ENCODE measurements at places on chromosomes 11 and 22.

DNA sequence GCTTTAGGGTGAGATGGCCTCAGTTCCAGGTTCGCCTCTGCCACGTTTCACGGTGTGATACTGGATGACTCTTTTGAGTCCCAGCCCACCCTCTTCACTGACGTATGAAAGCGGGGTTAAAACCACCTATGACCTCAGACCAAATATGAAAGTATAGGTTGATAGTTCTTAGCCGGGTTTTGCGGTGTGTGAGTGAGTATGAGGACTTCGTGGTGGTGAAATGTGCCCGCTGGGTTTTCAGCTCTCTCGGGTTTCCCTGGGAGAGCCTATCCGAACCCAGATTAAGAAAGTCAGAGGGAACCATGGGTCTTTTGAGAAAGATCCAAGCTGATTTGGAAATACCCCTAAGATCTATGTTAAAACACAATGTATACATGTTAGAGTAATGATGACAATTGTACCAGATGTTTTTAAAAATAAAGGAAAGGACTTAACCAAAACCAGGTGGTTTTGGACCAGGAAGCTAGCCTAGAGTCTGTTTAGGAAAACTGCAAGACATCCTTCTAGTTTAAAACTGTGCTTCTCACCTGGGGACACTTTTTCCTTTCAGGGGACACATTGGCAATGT is 25.8 kb upstream of the ST3GAL4 start:
- H3K4me1 ChIP-seq: no peaks in the 10 kb centered on the region
- no peak overlapping the region for H3K27ac ChIP-seq
- H3K4me3 ChIP-seq: no peak overlapping the region
- H3K27me3 ChIP-seq: no peaks in the 10 kb centered on the region

- H3K27me3 ChIP-seq: no peaks in the 10 kb centered on the region
- H3K4me1 ChIP-seq: no peaks in the 10 kb centered on the region
- H3K36me3 ChIP-seq: peaks cover 9% of the 10 kb centered on the region
- H3K27ac ChIP-seq: no peak overlapping the region
- peak overlapping the region; percentile 81 for H3K4me3 ChIP-seq
These were observed 429 bp downstream of the VEGFB start for GRCh38 chr11:64234647-64235379.

- H3K4me3 ChIP-seq: no peak overlapping the region
- no peaks in the 10 kb centered on the region for H3K4me1 ChIP-seq
- no peaks in the 10 kb centered on the region for H3K27me3 ChIP-seq
- H3K36me3 ChIP-seq: no peaks in the 10 kb centered on the region
- no peak overlapping the region for H3K27ac ChIP-seq
These were observed 68.5 kb downstream of the ADM start for GRCh38 chr11:10373340-10373739.

- no peaks in the 10 kb centered on the region for H3K4me1 ChIP-seq
- no peak for DNase-seq
- H3K4me3 ChIP-seq: no peak overlapping the region
- no peaks in the 10 kb centered on the region for H3K27me3 ChIP-seq
These were observed 101.2 kb upstream of the RAG2 start for GRCh38 chr11:36699271-36699670.

DNA sequence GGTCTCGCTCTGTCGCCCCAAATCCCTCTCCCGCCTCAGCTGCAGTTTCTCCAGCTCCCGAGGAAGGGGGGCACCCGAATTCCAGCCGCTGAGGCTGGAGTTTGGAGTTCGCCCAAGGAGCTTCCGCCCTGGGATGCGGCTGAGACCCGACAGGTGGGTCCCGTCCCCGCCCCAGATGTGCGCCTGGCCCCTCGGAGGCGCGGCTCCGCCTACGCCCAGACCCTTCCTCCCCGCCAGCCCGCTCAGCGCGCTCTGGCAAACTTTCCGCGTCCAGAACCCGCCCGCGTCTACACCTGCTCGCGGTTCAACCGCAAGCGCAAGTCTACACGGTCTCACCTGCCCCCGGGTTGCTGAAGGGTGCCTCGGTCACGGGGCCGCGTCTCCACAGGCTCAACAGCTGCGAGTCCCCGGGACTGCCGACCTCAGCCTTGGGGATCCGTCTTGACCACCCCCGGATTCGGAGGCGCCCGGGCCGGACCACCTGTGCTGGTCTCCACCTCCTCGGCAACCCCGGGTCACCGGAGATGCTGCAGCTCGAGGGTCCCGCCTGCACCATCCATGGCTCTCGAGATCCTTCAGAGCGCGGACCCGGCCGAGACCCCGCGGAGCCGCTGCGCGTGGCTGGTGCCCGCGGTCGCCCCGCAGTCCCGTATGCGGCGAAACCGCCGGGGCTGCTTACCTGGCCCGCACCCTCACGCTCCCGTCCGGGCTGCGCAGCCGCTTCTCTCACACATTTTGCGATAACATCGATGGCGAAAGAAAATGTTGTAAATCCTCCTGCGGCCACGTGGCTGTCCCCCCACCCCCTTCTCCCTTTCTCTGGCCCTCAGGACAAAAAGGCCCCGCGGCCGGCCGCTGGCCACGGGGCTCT is 63.6 kb downstream of the NFAM1 start:
- peak; percentile 89 for DNase-seq
- H3K36me3 ChIP-seq: no peaks in the 10 kb centered on the region
- H3K27me3 ChIP-seq: peaks cover 22% of the 10 kb centered on the region

- no peaks in the 10 kb centered on the region for H3K27me3 ChIP-seq
- H3K27ac ChIP-seq: no peak overlapping the region
- no peak overlapping the region for H3K4me3 ChIP-seq
- H3K4me1 ChIP-seq: no peaks in the 10 kb centered on the region
These were observed 38.4 kb upstream of the EMID1 start for GRCh38 chr22:29167032-29167911.

DNA sequence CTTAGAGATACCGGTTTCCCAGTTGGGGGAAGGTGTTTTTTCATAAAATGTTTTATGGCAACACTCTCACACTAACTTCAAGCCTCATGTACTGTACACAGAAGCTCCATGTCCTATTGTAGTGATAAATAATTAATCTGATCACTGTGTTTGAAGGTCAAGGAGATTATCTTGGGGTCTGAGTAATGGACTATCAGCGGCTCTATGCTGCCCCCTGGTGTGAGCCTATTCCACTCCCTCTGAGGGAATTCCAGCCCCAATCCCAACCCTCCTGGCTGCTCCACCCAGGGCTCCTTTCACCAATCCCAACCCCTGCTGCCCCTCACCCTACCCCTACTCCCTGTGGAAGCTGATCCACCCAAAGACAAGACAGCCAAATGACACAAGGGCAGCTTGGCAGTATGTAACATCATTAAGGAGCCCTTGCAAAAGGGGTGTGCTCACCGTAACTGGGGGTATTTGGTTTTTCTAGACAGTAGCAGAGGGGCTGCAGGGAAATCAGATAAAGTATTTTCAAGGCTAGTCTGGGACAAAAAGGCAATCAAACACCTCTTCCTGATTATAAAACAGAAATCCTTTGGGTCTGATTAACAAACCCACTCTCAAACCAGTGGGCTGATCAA is 22.3 kb downstream of the HPS4 start:
- H3K4me1 ChIP-seq: peaks cover 7% of the 10 kb centered on the region
- peaks cover 65% of the 10 kb centered on the region for H3K36me3 ChIP-seq
- H3K4me3 ChIP-seq: no peak overlapping the region
- H3K27ac ChIP-seq: no peak overlapping the region
- peak; percentile 95 for DNase-seq

DNA sequence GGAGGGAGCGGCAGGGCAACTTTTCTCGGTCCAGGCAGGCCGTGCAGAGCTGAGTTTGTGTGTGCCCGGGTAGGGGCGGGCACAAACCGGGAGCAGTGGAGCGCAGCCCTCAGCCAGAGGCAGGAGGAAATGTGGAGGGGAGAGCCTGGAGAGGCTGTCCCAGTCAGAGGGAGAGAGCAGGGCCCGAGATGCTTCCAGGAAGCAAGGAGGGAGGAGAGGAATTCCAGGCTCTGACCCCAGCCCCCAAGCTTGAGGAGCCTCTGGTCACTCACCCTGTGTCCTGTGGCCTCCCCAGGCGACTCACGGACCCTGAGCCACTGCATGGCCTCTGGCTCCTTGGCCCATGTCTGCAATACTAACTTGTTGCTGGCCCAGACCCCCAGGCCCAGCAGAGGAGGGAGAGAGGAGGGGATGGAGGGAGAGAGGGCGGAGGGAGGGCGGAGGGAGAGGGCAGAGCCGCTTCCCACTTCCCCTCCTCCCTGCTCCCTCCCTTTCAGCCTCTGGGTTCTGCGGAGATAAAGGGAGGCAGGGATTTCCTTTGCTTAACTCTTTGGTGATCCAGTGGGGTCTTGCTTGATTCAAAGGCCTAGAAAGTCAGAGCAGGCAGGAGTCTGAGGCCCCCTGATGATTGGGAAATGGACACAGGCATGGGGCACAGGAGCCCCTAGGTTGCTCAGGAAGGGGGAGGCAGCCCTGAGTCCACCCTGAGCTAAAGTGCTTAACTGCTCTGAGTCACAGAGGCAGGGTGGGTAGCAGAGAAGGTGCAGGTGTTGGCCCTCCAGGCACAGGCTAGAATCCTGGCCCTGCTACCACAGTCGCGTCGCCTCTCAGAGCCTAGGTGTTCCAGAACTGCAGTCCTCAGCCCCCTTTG is at the start of gene C1QTNF6:
Gene C1QTNF6 (minus strand): TSS at position 357 of the 871 bp plus-strand sequence. CDS start 34 bp downstream, at position 323.
- peak within 1 kb of the TSS; percentile 85 for H3K27ac ChIP-seq
- no peaks in the 10 kb centered on the region for H3K36me3 ChIP-seq
- DNase-seq: peak; percentile 90
- H3K27me3 ChIP-seq: no peaks in the 10 kb centered on the region
- H3K4me1 ChIP-seq: peaks cover 23% of the 10 kb centered on the region

GRCh38 chr11:120340529-120340928 is 4.3 kb downstream of the ARHGEF12 start:
- peak overlapping the region; percentile 89 for H3K4me3 ChIP-seq
- no peaks in the 10 kb centered on the region for H3K36me3 ChIP-seq
- H3K4me1 ChIP-seq: peaks cover 5% of the 10 kb centered on the region

DNA sequence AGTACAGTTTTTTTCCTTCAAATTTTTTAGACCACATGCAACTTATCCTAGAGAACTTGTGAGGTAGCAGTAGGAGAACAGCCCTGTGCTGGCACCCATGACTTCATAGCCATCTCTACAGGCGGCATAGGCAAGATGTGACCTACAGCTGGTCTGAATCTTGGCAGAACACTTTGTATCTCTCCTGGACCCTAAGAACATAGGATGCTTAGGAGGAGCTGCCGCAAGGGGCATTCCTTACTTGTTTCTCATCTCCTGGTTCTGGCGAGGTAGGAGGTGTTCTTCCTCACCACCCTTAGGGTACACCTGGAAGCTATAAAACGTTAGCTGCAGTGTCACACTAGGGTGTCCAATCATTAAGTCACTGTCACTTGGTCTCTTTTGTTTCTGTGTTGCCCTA is 16.4 kb downstream of the CWC15 start:
- no peaks in the 10 kb centered on the region for H3K4me1 ChIP-seq
- no peak overlapping the region for H3K27ac ChIP-seq
- H3K27me3 ChIP-seq: no peaks in the 10 kb centered on the region
- peaks cover 13% of the 10 kb centered on the region for H3K36me3 ChIP-seq

DNA sequence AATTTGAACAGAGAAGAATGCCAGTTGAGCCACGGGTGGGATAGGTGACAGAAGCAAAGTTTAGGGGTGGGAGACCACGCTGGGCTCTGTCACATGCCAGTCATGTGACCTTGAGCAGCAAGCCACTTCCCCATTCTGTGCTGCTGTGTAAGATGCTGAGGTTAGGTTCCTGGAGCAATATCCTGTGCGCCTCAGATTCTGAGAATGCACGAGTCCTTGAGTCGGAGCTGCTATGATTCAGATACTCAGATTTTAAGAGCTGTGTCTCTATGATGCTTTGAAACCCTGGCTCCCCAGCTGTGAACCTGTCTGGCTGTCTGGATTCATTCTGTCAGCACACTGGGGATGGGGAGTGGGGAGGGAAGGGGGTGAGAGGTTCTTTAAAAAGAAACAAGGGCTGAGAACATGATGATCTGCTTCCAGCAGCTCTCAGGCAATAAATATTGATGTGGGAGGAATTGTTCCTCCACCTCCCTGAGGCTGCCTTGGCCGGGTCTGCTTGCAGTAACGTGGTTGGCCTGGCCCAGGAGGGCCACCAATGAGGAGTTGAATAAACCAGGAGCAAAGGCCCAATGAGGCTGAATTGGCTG is 24.0 kb downstream of the SLCO2B1 start:
- no peaks in the 10 kb centered on the region for H3K27me3 ChIP-seq
- peak overlapping the region; percentile 88 for H3K27ac ChIP-seq
- H3K4me1 ChIP-seq: peaks cover 3% of the 10 kb centered on the region
- DNase-seq: no peak

DNA sequence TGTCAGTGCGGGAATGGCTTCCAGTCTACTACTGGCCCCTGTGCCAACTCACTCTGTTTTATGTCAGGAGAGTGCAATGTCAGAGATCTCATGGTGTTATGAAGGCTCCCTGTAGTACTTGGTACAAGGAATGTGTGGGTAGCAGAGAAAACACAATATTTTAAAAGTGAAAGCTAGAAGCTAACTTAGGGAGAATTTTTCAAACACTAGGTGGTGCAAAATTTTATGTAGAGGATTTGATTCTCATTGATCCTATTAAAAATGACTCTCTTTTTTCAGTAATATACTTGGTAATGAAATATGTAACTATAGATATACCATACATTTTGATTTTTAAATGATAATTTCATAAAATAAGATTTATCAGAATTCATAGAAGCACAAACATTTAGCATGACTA is 134.7 kb downstream of the JRKL start:
- H3K27me3 ChIP-seq: no peaks in the 10 kb centered on the region
- H3K27ac ChIP-seq: no peak overlapping the region

DNA sequence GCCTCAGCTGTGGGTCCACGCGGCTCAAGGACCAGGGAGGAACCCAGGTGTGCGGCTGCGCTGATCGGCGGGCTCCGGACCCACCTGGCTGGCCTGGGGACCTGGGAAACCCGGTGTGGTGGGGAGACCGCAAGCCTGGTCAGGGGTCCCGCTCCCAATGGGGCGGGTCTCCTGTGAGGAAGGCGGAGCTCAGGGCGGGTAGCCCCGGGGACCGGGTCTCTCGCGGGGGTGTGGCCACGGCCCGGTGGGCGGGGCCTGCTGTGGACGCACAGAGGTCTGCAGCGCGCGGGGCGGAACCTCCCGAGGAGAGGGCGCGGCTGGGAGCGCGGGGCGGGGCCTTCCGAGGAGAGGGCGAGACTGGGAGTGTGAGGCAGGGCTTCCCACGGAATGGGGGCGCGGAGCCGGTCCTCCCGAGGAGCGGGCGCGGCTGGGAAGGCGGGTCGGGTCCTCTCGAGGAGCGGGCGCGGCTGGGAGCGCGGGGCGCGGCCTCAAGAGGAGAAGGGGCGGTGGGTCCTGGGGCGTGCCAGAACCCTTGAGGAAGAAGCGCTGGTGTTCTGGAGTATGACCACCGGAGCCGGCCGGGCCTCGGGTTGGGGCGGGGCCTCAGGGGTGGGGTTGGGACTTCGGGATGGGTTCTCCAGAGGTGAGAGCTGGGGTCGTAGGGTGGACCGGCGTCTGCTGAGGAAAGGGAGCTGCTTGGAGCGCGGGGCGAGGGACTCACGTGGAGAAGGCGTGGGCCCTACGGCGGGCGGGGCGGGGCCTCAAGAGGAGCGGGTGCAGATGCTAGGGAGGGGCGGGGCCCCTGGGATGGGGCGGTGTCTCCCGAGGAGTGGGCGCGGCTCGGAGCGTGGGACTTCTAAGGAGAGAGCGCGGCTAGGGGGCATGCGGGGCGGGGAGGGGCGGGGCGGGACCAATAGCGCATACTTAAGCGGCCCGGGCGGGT is 20.8 kb downstream of the DGCR6L start:
- peak; percentile 97 for DNase-seq
- no peak overlapping the region for H3K27ac ChIP-seq
- peak overlapping the region; percentile 68 for H3K4me3 ChIP-seq
- H3K36me3 ChIP-seq: no peaks in the 10 kb centered on the region
- peaks cover 49% of the 10 kb centered on the region for H3K27me3 ChIP-seq
- no peaks in the 10 kb centered on the region for H3K4me1 ChIP-seq

Measured in endodermal cell (in vitro differentiated cells).